Bronchus fibroblast of lung (primary cell): ENCODE measurements at places on chromosomes 3 and 15. TPM values are rescaled to one million over a fixed set of nuclear protein-coding genes. Genes with fewer than 3 reads are reported as not detected.

Gene PYGO1
- 3.0 and 5.9 TPM in 2 replicates for total RNA-seq

Gene CDCP1
- 22.1 and 23.2 TPM in 2 replicates for total RNA-seq

Gene ATP13A5
- not detected in 2 replicates for total RNA-seq

Gene EOMES
- total RNA-seq: not detected in 2 replicates

Gene XCR1
- total RNA-seq: not detected in 2 replicates

Gene GUCA1C
- total RNA-seq: not detected in 2 replicates

Gene RHCG
- total RNA-seq: not detected in 2 replicates

Gene MORC1
- total RNA-seq: not detected in 2 replicates

Gene RYR3
- not detected in 2 replicates for total RNA-seq
